ENCODE measurements at places on chromosomes 12 and 14. TPM values are rescaled to one million over a fixed set of nuclear protein-coding genes. Genes with fewer than 3 reads are reported as not detected.

DNA sequence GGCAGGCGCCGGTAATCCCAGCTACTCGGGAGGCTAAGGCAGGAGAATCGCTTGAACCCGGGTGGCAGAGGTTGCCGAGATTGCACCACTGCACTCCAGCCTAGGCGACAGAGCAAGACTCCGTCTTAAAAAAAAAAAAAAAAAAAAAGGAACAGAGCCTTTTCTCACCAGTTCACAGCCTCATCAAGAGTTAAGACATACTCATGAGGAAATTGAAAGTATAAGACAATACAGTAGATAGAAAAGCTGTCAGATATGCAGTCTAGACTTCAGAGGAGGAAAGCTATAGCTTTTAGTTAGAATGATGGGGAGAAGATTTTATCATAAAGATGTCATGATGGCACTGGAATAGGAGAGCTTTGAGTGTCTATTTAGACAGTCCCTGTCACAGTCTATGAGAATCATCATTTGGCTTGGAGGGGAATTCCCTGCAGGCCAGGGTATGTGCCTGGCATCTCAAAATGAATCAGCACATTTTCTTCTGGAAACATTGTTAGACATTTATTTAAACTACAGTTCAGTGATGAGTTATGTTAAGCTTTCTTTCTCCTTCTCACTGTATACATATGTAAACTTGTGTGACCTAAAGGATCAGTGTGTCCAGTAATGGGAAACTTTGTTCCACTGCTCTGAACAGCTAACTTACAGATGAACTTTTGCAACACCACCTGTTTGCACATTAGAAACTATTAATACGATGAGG is 2.9 kb upstream of the RAB35 start:
- no peak for DNase-seq

GRCh38 chr14:103542605-103543088 is 13.7 kb downstream of the TRMT61A start:
- DNase-seq = peak; percentile 51

DNA sequence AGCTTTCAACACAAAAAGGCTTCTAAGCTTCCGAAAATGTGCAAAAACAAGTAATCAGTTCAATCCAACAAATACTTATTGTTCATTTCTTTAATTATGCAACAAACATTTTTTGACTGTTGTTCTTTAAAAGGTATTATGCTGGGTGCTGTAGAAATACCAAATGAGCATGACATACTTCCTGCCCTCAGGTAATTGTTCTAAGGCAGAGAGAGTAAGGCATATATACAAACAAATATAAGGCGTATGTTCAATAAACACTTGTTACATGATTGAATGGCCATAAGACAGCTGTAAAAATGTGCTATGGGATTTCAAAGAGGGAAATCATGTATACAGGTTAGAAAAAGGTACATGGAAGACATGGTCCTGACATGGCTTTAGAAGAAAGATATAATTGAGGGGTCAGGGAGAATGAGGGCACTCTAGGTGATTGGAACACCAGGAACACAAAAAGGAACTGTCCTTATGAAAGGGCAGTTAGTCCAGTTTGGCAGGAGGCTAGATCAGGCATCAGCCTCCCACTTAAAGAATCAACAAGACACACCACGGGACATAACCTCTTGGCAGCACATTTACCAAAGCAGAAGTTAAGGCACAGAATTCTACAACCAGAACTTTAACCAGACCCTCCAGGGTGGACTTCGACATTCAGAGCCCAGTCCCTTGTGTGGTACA is 135.8 kb upstream of the SCAF11 start:
- no peak for DNase-seq

GRCh38 chr12:82832096-82832495 is 145.4 kb downstream of the TMTC2 start:
- no peak for DNase-seq

DNA sequence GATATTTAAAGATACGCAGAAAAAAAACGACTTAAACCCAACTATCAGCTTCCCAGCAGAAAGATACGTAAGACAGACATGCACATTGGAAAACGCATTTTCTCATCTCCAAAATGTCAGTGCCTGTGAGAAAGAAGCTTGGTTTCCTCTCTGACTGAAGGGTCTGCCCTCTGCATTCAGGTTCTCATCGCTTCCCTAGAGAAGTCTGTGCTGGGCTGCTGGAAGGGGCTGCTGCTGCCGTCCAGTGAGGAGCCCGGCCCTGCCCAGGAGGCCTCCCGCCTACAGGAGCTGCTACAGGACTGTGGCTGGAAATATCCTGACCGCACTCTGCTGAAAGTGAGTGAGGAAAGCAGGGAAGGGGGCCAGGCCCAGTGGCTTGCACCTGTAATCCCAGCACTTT is 4.7 kb upstream of the PFDN5 start:
- DNase-seq = no peak

GRCh38 chr12:107159384-107159900 is 66.1 kb upstream of the CRY1 start:
- DNase-seq = no peak

DNA sequence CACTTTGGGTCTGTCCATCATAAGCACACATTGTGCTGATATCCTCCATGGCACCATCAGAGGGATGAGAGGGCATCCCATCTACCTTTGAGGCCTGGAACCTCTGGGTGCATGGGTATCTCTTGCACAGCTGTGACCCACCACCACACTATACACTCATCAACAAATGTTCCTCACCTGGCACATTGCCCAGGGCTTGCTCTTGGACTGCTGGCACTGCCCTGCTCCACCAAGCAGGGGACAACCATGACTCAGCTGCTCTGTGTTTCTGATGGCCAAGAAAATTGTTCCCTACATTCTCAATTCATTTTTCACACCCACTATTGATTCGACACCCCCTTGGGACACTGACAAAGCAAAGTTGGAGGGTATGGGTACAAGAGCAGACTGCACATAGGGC is 155.5 kb downstream of the PTPRO start:
- DNase-seq = no peak

DNA sequence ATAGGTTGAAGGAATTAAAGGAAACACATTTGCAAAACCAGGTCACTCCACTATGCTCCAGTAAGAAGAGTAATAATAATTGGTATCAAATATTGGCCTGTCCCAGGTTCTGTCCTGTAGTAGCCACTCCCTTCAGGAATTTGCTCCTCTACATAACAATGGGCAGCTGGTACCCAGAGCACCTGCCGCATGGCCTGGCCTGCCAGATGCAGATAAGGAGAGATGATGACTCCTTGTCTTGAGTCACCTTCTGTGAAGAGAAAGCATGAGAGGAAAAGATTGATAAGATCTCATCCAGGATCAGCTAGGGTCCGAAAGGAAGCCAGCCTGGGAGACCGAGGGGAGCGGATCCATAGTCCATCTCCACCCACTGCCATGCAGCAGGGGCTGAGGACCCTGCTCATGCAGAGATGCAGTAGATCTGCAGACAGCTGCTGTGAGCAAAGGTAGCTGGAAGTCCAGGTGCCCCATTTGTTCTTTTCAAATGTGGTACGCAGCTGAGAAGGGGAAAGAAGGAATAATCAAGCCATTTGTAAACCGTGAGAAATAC is 24.3 kb downstream of the VCPKMT start:
- no peak for DNase-seq

GRCh38 chr12:68806488-68807237 is 1.3 kb upstream of the MDM2 start:
- DNase-seq = no peak

- no peak for DNase-seq
Observed at GRCh38 chr12:114420944-114421335, 15.0 kb upstream of the TBX5 start.

- no peak for DNase-seq
Observed at GRCh38 chr12:98752726-98753125, 107.6 kb downstream of the APAF1 start.

DNA sequence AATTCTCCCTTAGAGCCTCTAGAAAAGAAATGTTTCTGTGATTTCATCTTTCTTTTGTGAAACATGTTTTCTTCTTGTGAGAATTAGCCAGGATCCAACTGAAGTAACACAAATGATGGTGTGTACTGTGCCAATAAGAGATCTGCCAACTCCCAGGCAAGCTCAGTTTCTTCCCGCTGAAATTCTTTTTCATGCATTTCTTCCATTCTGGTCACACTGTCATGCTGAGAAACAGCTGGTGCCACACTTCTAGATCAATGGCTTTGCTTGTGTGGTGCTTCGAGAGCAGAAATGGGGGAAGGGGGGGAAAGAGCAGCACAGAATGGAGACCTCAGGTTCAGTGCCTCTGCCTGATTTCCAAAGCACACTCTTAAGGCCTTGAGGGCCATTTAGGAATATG is 41.4 kb upstream of the FGF6 start:
- DNase-seq = no peak

DNA sequence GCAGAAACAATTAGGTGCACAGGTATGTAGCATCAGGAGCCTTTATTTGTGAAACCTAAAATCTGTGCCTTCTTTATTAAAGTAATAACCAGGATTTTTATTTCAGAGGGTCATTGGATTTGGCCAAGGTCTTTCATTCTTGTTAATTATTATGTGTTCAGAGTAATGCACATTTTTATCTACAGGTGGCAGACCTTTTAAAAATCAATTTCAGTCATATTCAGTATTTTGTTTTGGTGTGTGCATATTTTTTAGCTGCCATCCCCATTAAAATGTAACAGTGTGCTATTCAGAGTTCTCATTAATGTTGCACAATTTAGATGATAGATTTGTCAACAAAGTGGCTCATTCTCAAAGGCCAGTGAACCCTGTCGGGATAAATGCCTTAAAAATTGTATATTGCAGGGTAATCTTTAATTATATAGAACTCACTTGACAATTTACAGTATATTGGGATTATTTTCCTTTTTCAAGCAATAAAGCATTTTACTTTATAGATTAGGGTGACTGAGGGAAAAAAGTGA is 319.3 kb upstream of the SOX5 start:
- no peak for DNase-seq

GRCh38 chr12:120199595-120200306 is 1.2 kb downstream of the RPLP0 start:
- DNase-seq = no peak

GRCh38 chr14:87139299-87139698 is 853.7 kb downstream of the GALC start:
- peak; percentile 14 for DNase-seq

GRCh38 chr14:50822501-50823042 is 8.4 kb downstream of the NIN start:
- no peak for DNase-seq

The GPRC5A gene
- 1.6 TPM for total RNA-seq

The HSPA2 gene
- total RNA-seq = 19.7 TPM

The TPPP2 gene
- total RNA-seq = 1.3 TPM

The RASAL1 gene
- 0.66 TPM for total RNA-seq

The RHEBL1 gene
- total RNA-seq = not detected

The POC1B gene
- total RNA-seq = 32.6 TPM

The IFNG-AS1 gene
- total RNA-seq = not detected

The SERPINA9 gene
- not detected for total RNA-seq

The TAPBPL gene
- 36.3 TPM for total RNA-seq

The FAM186B gene
- 0.78 TPM for total RNA-seq

The KRT74 gene
- not detected for total RNA-seq

All from body of pancreas (tissue), 4 donors.